ENCODE measurements at places on chromosomes 7 and 10.

GRCh38 chr10:130394832-130395231 is 258.6 kb downstream of the GLRX3 start:
- DNase-seq = no peak

GRCh38 chr10:17250736-17251135 is 22.7 kb downstream of the VIM start:
- no peak for DNase-seq

- peak; percentile 80 for DNase-seq
These were observed 41.4 kb downstream of the SYPL1 start for GRCh38 chr7:106070567-106071254.

DNA sequence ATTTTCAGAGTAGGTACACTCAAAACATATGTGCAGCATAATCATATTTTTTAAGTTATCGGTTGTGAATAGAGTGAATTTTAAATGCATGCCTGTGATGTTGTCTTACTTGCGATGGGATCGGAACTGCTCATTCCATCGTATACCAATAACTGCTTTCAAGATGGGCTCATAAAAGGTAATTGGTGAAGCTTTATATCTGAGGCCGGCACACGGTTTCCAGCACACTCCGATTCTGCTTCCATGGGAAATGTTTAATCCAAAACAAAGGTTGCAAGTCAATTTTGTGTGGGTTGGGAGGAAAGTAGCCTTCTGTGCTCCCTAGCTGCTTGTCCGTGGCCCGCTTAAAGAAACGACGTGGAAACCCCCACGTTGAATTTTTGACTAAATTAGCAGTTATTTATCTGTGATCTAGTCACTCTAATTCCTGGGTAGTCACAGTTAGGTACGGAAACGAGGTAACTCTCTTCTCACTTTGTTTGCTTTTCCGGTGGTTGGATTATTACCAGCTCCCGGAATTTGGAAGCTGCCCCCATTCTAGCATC is 10.1 kb upstream of the CELF2 start:
- DNase-seq = no peak

- DNase-seq = no peak
These were observed 638 bp downstream of the BRAT1 start for GRCh38 chr7:2554661-2555111.

- DNase-seq = no peak
These were observed 175.8 kb upstream of the KAT6B start for GRCh38 chr10:74650613-74651012.

GRCh38 chr10:733086-733485 is 43.6 kb upstream of the DIP2C start:
- no peak for DNase-seq
